ENCODE measurements at places on chromosomes 2 and 18.

GRCh38 chr18:24659827-24660720, 199.6 kb downstream of the HRH4 start:
- DNase-seq = peak; percentile 34

GRCh38 chr18:35311496-35311895, 21.5 kb upstream of the ZSCAN30 start:
- DNase-seq = no peak

GRCh38 chr18:58640891-58641610, 12.2 kb upstream of the ALPK2 start:
- DNase-seq = no peak

GRCh38 chr2:172725746-172726145, 9.9 kb upstream of the RAPGEF4 start:
- DNase-seq = no peak

DNA sequence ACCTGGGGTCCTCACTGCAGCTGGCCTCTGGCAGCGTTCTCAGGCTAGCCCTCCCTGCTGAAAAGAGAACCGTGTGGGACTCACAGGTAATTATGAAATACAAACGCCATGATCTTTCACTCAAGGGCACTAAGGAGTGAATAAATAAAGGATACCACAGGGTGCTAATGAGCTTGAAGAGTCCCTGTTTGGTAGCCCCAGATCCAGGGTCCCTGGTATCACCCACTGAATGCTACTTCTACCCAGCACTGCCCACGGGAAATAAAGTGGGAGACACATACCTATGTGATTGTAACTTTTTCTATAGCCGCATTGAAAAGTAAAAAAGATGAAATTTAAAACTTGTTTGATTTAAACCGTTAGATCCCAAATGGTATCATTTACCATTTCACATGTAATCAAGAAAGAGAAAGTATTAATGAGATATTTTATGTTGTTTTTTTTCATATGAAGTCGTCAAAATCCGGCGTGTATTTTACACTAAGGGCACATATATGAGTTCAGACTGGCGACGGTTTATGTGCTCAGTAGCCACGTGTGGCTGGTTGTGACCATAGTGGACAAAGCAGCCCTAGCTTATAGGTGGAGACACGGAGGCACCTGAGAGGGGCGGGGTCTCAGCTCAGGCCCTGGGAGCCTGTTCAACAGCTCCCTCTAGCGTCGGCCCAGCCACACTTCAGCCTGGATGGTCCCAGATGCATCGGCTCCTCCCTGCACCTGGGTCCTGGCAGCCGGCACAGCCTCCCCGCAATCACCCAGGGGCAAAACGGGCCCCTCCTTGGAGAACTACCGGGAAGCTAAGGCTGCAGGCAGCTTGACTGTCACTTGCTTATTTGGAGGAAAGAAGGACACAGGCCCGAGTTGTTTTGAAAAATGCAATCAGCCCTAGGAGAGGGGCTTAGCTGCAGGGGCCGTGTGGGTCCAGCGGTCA, 39.2 kb downstream of the ODC1 start:
- DNase-seq = no peak

DNA sequence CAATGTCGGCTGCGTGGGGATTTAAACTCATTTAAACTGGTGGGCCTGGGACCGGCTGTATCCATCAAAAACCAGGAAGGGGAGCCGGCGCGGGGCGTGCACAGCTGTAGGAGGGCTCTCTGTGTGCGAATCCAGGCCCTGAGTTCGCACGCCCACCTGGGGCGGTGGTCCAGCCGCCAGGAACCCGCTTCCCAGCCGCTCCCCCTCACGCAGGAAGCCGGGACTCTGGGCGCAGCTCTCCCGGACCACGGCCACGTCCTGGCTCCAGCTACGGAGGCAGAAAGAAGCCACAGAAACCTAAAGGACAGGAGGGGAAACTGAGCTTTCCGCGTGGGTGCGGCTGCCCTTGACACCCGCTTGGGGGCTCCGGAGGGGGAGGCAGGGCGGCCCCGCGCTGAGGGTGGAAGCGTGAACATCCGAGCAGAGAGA, 80.6 kb downstream of the GFPT1 start:
- no peak for DNase-seq

- no peak for DNase-seq
These were observed 130.4 kb upstream of the ZFP36L2 start for GRCh38 chr2:43356774-43357173.

- DNase-seq = no peak
These were observed 281.9 kb upstream of the CDH7 start for GRCh38 chr18:65468881-65469280.

- no peak for DNase-seq
These were observed 9.8 kb downstream of the TBR1 start for GRCh38 chr2:161425728-161426454.

GRCh38 chr2:26671691-26672090, 20.8 kb upstream of the KCNK3 start:
- DNase-seq = no peak

- no peak for DNase-seq
These were observed 75.6 kb upstream of the EFEMP1 start for GRCh38 chr2:55999231-55999630.

DNA sequence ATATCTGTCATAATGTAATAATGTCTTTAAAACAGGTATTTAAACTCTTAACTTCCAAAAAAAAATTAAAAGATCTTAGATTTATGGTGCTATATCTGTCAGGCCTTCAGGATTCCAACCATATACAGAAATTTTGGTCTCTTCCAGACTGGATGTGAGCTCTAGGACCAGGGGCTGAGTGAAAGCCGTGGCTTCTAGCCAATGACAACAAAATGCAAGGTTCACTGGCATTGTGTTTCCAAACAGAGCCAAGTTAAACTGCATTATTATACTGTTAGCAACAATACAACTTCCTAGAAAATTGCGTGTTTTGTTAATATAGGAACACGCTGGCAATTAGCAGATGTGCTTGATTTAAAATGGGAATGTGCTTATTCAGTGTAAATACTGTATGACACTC, 809.8 kb upstream of the SOX11 start:
- no peak for DNase-seq

GRCh38 chr2:230906471-230907230, 18.4 kb downstream of the GPR55 start:
- no peak for DNase-seq

DNA sequence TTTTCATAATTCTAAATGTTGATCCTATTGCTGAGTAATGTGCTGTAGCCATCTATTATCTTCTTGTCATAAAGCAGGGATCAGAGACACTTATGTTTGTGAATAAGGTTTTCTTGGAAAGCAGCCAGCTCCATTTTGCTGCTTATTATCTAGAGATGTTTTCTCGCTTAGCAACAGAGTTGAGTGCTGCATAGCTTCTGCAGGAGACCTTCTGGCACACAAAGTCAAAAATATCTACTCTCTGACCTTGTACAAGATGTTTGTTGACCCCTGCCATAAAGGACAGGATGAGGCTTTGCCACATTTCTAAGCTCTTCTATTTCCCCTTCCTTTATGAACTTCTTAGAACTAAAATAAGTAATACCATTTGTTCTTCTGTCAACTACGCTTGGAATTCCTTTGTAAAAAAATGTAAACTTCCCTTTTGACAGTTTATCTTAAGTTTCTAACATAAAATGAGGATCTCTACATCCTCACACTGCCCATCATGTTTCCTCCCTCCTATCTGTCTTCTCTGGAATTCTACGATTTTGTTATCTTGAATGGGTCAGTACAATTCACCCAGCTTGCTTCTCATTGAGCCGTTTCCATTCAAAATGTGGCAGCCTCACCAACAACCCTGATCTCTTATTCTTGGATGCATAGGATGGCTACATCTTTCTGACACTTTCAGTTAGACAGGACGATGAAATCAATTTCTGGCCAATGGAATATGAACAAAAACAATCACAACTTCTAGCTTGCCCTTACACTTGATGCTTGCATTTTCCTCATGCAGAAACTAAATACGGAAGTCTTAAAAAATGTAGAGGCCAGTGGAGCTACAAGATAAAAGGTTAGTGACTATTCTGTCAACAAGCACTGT, 1377.0 kb downstream of the SUCLG1 start:
- DNase-seq = peak; percentile 80

DNA sequence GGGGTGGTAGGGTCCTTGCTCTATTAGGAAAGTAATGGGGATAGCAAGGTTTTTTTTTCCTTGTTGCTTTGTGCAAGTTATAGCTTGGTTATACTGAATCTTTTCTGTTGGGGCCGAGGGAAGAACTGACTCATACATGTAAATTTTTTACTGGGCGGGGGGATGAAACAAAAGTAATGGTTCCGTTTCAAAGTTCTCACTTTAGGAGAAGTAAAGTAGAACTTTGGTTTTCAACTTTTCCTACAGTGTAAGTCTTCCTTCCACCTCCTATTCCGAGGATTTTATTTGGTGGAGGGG, 1.1 kb downstream of the AFTPH start:
- DNase-seq = no peak

DNA sequence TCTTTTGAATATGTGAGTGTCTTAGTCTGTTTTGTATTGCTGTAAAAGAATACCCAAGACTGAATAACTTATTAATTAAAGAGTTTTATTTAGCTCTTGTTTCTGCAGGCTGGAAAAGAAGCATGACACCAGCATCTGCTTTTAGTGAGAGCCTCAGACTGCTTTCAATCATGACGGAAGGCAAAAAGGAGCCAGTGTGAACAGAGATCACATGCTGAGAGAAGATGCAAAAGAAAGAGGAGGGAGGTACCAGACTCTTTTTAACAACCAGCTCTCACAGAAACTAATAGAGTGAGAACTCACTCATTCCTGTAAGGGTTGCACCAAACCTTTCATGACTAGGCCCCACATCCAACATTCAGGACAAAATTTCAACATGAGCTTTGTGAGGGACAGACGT, 101.6 kb upstream of the HNMT start:
- DNase-seq = no peak

- no peak for DNase-seq
These were observed 21.1 kb downstream of the MBP start for GRCh38 chr18:77111449-77111848.

DNA sequence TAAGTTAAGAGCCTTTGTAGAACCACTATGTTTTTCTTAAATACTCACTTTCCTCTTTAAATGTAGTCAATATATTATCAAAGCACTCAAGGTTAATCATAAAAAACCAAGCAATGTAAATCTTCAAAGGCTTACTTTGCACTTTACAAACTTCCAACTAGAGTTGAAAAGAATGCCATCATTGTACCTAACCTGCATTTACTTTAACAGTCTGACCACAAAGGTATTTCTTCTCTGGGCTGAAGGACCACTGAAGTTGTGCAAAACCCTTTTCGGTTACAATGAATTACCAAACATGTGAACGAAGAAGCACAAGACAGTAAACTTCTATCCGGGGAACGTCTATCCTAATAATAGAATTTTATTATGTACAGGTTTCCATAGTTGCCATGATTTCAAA, 3.0 kb downstream of the HNRNPLL start:
- no peak for DNase-seq

GRCh38 chr2:71895320-71896161, 252.1 kb downstream of the CYP26B1 start:
- no peak for DNase-seq

GRCh38 chr2:101571951-101572350, 97.0 kb upstream of the RFX8 start:
- DNase-seq = no peak

- DNase-seq = no peak
These were observed 283.6 kb downstream of the DYSF start for GRCh38 chr2:71736986-71737385.

DNA sequence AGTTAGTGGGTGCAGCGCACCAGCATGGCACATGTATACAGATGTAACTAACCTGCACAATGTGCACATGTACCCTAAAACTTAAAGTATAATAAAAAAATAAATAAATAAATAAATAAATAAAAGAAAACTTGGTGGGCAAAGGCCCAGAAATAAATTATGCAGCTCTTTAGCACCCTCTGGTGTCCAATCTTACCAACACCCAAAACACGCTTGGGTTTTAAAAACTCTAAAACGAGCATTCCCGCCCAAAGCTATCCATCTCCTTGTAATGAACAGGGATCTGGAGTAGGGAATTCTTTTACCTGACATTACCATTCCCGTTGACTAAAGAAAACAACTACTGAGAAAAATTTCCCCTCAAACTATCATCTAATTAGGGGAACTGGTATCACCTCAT, 2005.9 kb upstream of the CELF4 start:
- no peak for DNase-seq

DNA sequence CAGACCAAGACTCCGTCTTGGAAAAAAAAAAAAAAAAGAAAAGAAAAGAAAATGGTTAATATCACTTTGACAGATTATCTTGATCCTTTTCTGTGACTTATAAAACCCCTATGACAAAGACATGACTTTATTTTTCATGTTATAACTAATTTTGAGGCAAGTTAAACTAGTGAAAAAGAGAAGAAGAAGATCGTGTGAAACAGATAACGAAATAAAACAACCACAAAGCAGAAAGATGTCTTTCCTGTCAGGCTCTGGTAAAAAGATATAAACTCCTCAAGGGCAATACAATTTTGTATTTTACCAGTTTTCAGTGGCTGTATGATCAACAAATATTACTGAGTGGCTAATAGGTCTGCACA, 13.4 kb upstream of the RBMS1 start:
- no peak for DNase-seq

DNA sequence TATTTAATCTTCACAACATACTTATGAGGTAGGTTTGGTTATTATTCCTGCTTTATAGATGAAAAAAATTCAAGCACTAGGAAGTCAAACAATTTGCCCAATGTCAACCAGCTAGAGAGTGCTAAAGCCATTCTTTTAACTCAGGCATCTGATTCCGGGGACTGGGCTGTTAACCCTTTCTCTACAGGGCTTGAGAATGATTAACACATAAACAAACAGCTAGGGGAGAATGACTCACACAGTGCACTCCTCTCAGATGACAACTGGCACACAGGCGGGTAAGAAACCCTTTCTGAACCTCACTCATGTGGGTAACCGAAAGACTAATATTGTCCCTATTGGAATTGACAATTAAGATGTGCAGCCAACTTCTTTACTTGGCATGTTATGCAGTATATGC, 86.3 kb upstream of the FSHR start:
- no peak for DNase-seq

GRCh38 chr18:48197819-48198218, 211.4 kb downstream of the ZBTB7C start:
- DNase-seq = no peak

DNA sequence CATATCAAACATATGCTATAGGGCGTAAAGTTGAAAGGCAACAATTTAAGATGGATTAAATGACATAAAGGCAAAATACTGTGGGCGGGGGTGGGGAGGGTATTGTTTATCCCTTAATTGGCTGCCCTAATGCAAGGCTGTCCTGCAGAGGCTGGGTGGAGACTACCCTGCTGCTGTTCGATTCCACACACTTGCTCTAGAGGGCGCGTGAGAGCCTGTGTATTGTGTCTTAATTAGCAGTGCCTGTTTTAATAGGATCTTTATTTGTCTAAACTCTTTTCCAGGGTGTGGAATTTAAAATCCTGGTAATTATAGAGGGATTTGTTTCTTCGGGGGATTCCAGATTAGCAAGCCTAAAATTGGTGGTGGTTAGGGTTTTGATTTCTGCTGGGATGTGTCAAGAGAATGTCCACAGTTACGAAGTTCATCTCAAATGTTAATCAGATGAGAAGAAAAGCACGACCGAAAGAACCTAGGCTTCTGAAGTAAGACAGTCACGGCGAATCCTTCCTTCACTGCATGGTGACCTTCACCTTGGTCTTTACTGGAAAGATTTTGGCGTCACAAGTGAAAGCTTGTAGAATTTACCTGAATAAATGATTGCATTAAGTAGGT, 103.5 kb upstream of the MAP3K20 start:
- DNase-seq = no peak
